Stimulated activated CD8-positive, alpha-beta memory T cell treated with anti-CD3 and anti-CD28 coated beads, Interleukin-4, amount 100 ng/mL, for 4 hours (primary cell): ENCODE measurements at places on chromosomes 2 and 18.

DNA sequence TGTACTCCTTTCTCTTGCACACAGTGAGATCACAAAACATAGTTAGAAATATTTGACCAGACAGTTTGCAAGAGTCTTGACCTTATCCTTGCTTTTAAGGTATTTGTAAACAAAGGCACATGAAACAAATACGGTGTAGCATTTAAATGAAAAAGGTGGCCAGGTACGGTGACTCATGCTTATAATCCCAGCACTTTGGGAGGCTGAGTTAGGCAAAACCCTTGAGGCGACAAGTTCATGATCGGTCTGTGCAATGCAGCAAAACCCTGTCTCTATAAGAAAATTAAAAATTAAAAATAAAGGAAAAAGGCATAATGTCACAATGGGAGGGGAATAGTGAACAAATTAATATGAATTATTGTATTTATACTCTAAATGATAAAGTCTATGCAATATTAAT is 109.5 kb upstream of the PIK3C3 start:
- DNase-seq, result no peak

DNA sequence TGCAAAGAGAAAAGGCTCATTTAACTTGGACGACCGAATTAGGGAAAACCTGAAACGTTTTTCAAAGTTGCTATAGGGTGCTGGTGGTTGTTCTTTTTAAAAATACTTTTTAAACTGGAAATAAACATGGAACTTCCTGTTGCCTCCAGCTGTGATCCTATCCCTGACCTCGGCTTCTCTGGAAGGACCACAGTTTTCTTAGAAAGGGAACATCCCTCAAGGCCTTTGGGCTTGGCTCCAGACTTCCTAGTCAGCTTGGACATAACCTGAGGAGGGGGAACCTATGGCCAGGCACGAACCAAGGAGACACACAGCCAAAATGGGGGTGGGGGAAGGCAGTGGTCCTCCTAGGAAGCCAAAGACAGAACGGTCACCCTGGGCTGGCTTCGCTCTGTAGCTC is 57.7 kb downstream of the CENPO start:
- DNase-seq, result no peak

DNA sequence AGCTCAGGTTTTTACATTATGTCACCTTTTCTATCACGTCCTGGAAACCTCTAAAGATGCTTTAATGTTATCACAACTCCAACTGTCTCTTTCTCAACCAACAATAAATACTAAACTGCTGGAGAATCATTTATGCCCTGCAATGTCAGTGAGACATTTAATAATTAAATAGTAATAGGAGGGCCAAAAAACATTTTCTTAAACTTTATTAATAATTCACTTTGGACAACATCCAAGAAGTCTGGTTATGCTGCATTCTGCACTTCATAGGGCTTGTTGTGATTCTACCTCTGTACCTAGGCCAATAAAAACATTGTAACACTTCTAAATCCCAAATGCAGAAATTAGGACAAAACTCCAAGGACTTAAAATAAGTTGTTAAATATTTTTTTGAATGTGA is 420.4 kb upstream of the LRRTM1 start:
- no peak for DNase-seq

GRCh38 chr2:104472076-104472475 is 381.8 kb upstream of the POU3F3 start:
- DNase-seq, result no peak

DNA sequence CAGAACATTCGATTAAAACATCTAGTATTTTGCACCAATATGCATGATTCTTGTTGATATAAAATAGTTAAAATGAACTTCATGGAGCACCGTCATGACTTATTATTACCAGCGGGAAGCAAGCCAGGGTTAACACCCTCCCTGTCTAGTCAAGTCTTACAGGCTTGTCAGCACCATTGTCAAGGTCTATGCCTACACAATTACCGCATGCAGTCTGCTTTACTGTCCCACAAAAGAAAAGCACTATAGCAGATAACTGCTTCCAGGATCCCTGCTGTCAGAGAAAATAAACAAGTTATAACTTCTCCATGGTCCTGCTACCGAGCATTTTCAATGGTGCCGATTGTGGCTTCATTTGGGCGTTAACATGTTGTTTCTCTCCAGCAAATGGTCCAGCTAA is 968.0 kb upstream of the FAM98A start:
- DNase-seq, result no peak

- DNase-seq, result no peak
These were observed 78.5 kb downstream of the CCDC85A start for GRCh38 chr2:56262241-56262640.

GRCh38 chr18:3872641-3873040 is 422.7 kb downstream of the TGIF1 start:
- DNase-seq, result no peak

DNA sequence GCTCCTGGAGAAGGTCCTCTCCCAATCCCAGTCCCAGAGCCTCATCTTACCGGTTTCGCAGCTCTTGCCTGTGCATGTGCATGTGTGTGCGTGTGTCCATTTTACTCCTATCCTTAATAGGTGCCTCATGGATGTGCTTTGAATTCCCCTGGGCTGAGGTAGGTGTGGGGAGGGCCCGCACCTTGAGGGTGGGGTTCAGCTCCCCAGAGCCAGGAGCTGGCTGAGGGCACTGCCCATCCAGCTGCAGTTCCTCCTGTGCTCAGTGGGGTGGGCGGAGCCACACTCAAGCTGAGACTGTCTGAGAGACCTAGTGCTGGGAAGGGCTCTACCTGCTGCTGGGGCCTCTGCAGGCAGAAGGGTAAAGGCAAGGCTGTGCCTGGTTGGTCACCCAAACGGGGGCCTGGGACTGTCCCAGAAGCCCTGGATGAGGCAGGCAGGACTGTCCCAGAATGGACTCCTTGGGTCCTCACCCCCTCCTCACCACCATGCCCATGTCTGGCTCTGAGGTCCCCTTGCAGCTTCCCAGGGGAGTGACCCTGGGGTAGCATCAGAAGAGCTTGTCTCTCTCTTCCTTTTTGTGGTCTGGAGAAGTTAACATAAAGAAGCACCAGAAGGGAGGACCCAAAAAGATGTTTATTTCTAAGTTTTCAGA is 8.9 kb downstream of the GDF7 start:
- DNase-seq, result no peak

GRCh38 chr2:240387325-240387668 is 48.2 kb upstream of the GPC1 start:
- DNase-seq, result no peak

GRCh38 chr2:239679755-239680154 is 278.9 kb upstream of the HDAC4 start:
- DNase-seq, result no peak

- DNase-seq, result no peak
These were observed 18.2 kb downstream of the HOXD1 start for GRCh38 chr2:176206682-176207081.

DNA sequence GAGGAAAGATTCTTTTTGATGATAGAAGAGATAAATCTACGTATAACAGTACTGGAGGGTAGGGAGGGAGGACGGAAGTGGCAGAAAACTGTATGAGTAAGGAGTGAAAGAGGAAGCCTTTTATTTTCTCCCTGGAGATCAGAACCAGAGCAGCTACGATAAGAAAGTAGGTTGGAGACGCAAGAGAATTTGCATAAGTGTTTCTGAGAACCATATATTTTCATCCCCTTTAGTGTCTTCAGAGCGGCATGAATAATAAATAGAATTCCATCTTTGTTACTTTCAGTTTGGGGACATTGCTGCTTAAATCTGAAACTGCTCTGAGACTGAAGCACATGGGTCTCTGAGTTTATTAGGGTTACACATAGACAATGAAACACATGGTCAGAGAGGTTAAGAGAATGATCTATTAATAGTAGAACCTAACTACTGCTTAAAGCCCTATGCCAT is 230.2 kb upstream of the TNP1 start:
- DNase-seq, result no peak

GRCh38 chr2:104704496-104705245 is 149.2 kb upstream of the POU3F3 start:
- DNase-seq, result no peak

DNA sequence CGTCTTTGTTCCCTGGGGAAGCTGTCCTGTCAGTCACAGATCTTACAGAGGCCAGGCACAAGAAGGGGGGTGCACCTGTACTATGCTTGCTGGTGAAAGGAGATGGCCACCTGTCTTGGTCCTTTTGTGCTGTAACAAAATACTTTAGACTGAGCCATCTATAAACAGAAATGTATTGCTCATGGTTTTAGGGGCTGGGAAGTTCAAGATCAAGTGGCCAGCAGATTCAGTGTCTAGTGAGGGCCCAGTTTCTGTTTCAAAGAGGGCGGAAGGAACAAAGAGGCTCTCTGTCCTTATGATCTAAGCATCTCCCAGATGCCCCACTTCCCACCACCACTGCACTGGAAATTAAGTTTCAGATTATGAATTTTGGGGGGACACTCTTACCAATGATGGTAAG is 35.5 kb upstream of the RPL37A start:
- DNase-seq, result no peak

GRCh38 chr2:99662761-99663341 is 173.0 kb upstream of the REV1 start:
- DNase-seq, result no peak

DNA sequence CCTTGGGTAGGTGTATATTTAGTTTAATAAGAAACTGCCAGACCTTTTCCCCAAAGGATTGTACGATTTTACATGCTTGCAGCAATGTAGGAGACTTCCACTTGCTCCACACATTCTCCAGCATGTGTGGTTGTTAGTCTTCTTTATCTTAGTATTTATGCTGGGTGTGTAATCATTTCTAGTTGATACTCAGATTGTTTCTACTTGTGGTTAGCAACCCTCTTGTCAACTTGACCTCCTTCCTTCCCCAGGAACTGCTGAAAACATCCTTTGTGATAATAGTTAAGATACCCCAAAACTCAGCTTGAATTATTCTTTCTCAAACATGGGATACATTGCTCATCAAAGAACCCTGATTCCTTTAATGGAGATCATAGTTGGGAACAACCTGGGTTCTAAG is 37.2 kb upstream of the CYBRD1 start:
- DNase-seq, result no peak

GRCh38 chr2:1125633-1126370 is 175.2 kb downstream of the SNTG2 start:
- no peak for DNase-seq

DNA sequence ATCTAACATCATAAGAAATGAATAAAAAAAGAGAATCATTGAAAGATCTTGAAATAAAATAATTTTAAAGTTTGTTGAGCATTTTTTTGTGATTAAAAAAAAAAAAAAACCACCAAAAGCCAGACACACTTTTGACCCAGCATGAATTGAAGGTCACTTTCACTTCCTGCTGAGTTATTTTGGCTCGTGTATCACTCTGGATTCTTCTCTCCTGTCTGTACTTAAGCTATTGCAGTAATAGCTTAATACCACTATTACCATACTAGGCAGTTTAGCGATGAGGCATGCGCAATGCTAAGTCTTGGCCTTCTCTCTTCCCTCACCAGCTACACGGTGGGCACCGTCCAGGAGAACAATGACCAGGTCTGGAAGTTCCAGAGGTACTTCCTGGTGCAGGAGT is 54.5 kb upstream of the SPP2 start:
- DNase-seq, result no peak

DNA sequence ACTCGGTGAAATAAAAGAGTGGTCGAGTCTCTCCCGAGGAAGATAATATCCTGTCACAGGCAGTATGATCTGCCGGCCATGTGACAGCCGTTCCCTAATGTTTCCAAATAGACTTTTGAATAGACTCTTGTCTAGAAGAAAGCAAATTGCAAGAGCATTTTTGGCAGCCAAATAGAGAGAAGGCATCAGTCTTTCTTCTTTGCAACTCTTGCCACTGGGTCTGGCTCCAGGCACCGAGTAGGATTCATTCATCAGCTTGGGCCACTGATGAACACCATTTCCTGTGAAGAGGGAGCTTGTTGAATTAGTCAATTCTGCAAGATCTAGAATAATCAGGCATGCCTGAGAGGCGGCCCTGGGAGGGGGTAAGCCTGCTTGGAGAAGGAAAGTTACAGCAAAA is 165.6 kb downstream of the KLHL29 start:
- DNase-seq, result no peak
